Myocyte (in vitro differentiated cells): ENCODE measurements at places on chromosomes 5 and 9. TPM values are rescaled to one million over a fixed set of nuclear protein-coding genes. Genes with fewer than 3 reads are reported as not detected.

NEURL1B gene
- total RNA-seq: 2.7 and 3.8 TPM in 2 replicates

GRIA1 gene
- 4.7 and 5.6 TPM in 2 replicates for total RNA-seq

ZNF483 gene
- total RNA-seq: 1.2 TPM in 2 replicates

PLAA gene
- 44.8 and 47.2 TPM in 2 replicates for total RNA-seq

SLC12A2 gene
- 70.2 and 114 TPM in 2 replicates for total RNA-seq

NFIB gene
- 8.9 and 9.1 TPM in 2 replicates for total RNA-seq

C9orf153 gene
- 0.45 TPM in 1 of 2 replicates, not detected in the other for total RNA-seq

VAV2 gene
- total RNA-seq: 7.5 and 10.4 TPM in 2 replicates

TEX10 gene
- total RNA-seq: 27.9 and 31.4 TPM in 2 replicates

LECT2 gene
- not detected in 2 replicates for total RNA-seq

ANKDD1B gene
- not detected in 2 replicates for total RNA-seq

ACTBL2 gene
- total RNA-seq: not detected in 2 replicates

CDH18 gene
- total RNA-seq: 0.11 and 0.26 TPM in 2 replicates

NOL6 gene
- 32.3 and 33.5 TPM in 2 replicates for total RNA-seq

SPATA31C2 gene
- not detected in 2 replicates for total RNA-seq

IFNA2 gene
- not detected in 2 replicates for total RNA-seq

OR1L4 gene
- total RNA-seq: not detected in 2 replicates

PCDHA9 gene
- total RNA-seq: under 0.01 and 0.03 TPM in 2 replicates

CCDC152 gene
- not detected in 2 replicates for total RNA-seq
